Activated CD4-positive, alpha-beta T cell treated with anti-CD3 and anti-CD28 coated beads for 1 hour (primary cell): ENCODE measurements at places on chromosomes 12 and 14.

GRCh38 chr14:102907303-102907844 is 15.1 kb upstream of the AMN start:
- DNase-seq: no peak

GRCh38 chr12:85424581-85425348 is 144.7 kb downstream of the ALX1 start:
- DNase-seq: no peak

DNA sequence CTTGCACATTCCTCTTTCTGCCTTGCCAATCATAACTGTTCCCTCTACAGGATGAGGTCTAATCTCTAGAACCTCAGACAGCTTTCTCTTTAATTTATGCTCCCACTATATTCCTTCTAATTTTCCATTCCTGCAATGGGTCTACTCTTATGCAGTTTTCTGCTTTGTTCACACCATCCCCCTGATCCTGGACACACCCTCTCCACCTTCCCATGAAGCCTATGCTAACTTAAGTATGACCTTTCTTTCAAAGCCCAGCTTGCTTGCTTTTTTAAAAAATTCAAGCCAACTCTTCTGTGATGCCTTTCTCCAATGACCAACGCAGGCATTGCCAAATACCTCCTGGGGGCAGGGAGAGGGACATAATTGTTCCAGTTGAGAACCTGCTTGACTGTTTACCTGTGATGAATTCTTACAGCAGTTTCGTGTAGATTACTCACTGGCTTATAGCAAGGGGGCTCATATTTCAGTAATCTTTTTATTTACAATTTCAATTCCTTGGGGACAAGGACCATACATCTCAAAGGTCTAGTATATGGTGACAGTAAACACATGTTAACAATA is 7.8 kb downstream of the SLC38A1 start:
- no peak for DNase-seq

GRCh38 chr12:102965281-102966155 is 8.0 kb downstream of the ASCL1 start:
- DNase-seq: no peak

DNA sequence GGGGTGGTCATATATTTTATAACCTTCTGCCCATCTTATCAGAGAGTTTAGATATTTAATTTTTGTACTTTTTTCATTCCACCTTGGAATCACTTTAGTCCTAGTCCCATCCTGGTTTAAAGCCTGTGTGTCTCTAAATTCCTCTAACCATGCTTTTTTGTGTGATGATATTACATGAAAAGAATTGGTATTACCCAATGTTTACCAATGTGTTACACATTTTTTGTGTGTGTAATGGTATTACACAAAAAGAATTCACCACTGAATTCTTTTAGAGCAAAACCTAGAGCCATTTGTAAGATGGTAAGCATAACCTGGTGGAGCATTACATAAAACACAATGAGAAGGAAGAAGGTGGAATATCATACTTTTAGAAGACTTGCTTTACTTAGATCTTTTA is 77.5 kb downstream of the FAR2 start:
- no peak for DNase-seq

DNA sequence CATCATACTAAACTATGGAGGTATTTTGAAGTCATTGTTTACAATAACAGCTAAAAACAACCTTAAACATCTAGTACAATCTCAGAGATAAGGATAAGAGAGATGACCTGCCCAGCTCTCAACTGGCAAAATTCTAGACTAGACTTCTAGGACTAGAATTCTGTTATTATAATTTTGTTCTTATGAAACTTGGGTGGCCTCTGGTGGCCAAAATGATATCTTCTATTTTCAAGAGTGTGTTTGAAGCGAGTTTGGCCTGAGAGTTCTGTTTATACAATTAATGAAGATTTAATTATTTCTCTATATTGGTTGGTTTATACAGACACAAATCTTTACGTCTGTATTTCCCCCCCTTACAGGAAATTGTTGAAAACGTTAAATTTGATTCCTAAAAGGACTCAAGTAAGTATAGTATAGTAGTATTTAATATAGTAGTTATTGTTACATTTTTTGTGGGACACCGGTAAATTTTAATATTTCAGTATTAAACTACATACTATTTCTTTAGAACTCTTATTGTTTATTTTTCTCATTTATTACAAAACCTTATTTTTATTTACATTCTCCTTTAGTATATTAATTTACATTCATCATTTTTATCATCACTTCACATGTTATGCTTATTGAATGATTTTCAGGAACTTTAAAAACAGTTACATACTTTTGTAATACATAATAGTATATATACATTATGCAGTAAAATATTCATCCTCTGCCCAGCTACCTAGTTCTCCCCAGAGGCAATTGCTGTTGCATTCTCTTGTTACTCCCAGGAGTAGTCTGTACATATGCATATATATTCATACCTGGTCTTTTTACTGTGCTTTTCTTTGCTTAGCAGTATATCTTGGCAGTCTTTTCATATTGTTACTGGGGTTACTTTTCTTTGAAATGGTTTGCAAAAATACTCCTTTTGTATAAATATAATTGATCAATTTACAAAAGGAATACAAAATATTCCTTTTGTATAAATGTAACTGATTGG is 6.6 kb downstream of the PPHLN1 start:
- no peak for DNase-seq

DNA sequence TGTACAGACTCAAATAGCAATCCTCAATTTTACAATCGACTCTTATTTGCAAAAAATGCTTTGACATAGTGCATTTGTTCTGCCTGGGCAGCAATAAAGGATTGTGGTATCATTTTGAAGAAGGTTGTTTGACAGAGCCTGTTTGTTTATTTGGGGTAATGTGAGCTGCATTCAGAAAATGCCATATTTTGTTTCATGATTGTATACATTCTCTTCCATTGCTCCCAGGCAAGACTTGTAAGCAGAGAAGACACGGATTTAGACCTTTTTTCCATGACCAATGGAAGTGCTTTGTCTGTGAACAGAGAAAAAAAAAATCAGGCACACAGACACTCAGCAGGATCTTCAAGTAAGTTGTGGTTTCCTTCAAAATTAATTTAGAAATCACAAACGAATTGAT is 35.5 kb upstream of the ALX1 start:
- DNase-seq: no peak

- DNase-seq: no peak
Measured at GRCh38 chr12:15757553-15758255, 31.5 kb downstream of the EPS8 start.

DNA sequence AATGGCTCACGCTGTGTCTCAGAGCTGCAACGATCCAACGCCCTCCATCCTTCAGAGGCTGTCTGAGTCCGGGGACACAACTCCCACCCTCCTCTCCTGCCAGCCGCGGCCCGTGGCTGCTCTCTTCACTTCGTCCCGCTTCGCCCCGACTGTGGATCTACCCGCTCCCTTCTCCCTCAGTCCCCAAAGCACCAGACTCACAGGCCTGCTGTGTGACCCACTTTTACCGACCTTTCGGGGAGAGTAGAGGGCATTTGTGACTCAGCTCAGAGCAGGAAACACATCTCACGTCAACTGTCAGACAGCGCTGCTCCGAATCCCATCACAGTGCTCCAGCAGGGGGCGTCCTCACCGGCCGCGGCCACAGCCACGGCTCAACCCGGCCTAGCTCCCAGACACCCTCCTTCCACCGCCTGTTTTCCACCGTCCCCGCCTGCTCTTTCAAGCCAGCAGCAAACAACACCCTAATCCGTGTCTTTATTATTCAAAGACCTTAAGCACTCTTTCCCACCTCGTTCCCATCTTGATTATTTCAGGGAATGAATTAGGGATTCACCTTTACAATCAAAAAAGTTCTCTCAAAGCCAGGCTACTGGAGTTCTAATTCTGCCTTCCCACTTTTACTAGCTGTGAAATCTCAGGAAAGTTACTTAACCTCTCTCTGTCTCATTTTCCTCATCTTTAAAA is 5.0 kb upstream of the AQP2 start:
- DNase-seq: peak; percentile 71

DNA sequence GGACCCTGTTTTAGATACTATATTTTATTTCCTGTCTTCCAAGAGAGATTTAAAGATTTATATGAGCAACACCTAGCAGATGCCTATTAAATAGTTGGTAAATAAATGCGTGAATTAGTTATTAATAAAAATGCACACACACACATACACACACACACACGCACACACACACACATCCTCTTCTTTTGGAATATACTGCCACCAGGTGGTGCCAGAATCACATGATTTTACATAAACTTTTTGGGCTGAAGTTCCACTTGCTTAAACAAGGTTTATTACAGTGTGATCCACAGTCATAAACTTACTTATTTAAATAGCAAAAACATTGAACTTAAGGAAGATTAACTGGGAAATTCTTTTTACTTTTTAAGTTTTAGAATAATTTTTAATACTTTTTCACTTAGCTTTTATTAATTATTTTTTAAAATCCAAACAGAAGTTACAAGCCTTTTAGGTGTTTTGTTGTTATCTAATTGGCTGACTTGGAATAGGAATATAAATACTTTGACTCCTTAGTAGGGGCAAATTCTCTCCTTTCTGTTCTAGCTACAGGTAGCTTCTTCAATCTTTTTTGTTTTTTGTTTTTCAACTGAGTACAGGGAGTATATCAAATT is 17.5 kb downstream of the RAD51B start:
- no peak for DNase-seq

GRCh38 chr14:103974575-103974974 is 32.2 kb upstream of the RD3L start:
- DNase-seq: no peak

DNA sequence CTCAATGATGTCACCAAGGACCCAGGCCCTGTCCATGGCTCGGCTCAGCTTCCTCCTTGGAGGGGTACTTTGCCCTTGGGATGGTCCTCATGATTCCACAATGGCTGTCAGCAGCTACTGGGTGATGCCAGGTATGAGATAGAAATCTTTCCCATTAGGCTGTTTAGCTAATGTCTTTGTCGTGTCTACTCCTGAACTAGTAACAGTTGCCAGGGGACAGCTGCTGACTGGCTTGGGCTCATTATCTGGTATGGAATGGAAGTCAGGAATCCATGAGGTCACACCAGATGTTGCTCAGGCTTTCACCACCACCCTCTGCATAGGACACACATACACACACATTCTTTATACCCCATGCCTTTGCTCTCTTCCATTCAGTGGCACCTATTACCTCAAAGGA is 9.2 kb downstream of the PRPH start:
- no peak for DNase-seq

- DNase-seq: no peak
Measured at GRCh38 chr12:79662046-79662811, 28.5 kb downstream of the PAWR start.

- no peak for DNase-seq
Measured at GRCh38 chr12:30269496-30269895, 426.2 kb downstream of the IPO8 start.
